Fibroblast of skin of scalp (primary cell): ENCODE measurements at places on chromosomes 11 and 22.

GRCh38 chr11:416757-417621, 2.2 kb upstream of the SIGIRR start:
- no peak for DNase-seq

DNA sequence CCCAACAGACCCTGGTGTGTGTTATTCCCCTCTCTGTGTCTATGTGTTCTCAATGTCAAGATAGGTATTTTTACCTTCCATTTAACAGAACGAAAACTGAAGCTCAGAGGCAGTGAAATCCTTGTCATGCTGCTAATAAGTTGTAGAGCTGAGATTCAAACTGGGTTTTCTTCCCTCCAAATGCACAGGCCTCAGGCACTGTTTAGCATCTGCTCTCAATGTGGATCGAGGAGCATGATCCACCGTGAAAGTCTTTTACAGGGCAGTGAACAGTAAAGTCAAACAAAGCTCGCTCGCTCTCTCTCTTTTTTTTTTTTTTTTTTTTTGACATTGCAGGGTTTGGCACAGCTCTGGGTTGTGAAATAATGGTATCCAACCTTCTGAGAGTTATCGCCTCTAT, 401.0 kb upstream of the SYN3 start:
- DNase-seq: no peak

GRCh38 chr11:83571302-83571701, 285.1 kb upstream of the CCDC90B start:
- peak; percentile 39 for DNase-seq

DNA sequence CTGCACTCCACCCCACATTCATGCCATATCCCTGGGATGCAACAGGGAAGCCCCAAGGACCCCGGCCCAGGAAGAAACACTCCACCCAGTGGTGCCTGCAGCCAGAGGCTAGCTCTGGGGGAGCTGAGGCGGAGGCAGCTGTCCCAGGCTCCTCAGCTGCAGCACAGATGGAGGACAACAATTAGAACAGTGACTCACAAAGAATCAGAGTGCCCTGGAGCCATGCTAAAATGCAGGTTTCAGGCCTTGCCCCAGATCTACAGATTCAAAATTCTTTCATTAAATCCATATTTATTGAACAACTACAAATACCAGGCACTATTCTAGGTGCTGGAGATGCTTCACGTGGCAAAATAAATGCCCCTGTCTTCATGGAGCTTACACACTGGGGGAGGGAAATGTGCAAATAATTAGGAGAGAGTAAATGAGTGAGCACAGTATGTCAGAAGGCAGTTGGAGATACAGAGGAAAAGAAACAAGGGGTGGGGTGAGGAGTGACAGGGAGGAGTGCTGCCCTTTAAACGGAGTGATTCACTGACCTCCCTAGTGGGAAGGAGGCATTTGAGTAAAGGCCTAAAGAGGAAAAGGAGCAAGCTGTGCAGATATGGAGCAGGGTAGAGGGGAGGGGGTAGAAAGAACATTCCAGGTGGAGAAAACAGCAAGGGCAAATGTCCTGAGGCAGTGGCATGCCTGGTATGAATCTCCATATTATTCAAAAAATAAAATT, 73.3 kb upstream of the CSNK2A3 start:
- peak; percentile 14 for DNase-seq

DNA sequence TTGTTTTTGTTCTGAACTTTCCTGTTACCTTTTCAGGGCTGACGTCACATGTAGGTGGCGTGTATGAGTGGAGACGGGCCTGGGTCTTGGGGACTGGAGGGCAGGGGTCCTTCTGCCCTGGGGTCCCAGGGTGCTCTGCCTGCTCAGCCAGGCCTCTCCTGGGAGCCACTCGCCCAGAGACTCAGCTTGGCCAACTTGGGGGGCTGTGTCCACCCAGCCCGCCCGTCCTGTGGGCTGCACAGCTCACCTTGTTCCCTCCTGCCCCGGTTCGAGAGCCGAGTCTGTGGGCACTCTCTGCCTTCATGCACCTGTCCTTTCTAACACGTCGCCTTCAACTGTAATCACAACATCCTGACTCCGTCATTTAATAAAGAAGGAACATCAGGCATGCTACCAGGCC, 3.5 kb upstream of the TSSC4 start:
- DNase-seq: no peak

- DNase-seq: no peak
Observed at GRCh38 chr11:67072295-67072694, 15.6 kb downstream of the RHOD start.

DNA sequence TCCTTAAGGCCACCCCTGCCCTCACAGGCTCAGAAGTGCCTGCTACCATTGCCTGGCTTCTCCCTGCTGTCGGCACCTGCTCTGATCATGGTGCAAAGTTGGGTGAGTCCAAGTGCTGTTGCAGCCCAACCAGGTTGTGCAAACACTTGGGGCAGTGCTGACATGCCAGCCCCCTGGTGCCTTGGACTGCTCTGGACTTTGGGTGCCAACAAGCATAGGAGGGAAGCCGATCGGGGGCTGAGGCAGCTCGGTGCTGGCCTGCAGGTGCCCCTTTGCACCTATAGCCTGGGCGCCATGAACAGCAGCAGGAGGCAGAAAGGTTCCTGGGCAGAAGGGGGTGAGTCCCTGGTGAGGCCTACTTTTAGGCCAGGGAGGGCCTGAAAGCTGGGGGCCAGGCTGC, 113.0 kb downstream of the ARHGAP20 start:
- DNase-seq: no peak

GRCh38 chr11:123407130-123407995, 22.7 kb upstream of the GRAMD1B start:
- DNase-seq: peak; percentile 62

DNA sequence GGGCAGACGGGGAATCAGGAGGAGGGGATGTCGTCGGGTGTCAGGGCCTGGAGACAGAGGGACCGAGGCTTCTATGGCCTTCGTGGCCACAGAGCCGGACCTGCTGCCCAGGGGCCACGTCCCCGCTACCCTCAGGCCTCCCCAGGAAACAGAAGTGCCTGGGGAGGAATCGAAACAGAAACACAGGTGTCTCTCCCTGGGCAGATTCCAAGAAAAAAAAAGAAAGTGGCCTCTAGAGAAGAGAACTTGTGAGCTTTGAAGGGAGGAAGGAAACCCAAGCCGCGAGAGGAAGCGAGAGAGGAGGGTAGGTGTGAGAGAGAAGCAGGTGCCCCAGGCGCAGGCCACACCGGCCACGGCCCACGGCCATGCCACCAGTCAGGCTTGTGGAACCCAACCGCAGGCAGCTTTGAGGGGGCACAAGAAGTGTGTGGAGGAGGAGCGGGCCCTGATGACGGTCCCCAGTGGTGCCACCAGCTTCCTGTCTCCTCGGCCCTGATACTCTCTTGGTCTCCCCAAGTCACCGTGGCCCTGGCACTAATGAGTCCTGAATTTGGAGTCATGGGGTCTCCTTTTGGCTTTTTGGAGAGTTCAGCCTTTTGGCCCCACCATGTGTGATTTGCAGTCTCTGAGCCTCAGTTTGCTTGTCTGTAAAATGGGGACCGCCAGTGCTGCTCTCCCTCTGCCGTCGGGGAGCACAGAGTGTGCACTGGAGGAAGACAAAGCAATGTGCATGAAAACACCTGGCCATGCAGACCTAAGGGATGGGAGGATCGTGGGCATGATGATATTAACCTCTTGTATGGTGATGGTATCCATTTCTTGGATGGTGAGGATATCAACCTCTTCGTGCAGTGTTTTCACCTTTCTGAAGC, 25.2 kb downstream of the LIF start:
- DNase-seq: no peak

GRCh38 chr22:23204125-23204488, 23.8 kb downstream of the BCR start:
- no peak for DNase-seq

DNA sequence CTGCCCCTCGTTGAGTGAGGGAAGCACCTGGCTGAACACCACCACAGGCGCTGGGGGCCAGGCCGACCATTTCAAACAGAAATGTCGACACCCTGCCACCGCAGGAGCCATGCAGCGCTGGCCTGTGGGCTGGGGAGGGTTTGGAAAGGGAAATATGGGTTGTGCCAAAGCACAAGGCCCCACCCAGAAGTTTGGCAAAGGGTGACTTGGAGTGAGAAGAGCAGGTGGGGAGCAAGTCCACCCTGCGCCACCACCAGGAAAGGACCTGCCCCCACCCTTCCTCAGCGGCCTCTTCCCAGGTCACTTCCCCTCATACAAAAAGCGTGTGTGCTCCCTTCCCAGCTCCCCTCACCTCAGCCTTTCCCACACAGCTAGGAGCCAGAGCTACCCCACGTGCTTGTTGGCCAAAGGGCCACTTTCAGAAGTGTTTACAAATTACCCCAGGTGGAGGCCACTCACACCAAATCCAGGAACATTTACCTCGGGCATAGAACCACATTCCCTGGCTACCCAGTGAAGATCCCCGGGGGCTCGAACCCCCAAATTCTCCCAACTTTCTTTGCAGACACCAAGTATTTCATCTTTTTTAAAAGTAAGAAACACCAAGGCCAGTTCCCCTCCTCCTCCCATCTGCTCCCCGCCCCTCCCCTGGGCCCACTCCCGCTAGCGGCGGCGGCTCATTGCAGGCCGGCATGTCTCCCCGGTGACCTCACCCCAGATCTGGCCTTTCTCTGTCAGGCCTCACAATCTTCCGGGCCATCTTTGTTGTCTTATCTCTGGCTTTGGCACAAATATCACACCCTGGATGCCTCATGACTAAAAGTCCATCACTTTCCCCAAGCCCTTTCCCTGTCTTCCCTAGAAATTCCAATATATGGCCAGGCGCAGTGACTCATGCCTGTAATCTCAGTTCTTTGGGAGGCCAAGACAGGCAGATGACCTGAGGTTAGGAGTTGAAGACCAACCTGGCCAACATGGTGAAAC, 20.5 kb upstream of the SCGB1A1 start:
- peak; percentile 69 for DNase-seq

DNA sequence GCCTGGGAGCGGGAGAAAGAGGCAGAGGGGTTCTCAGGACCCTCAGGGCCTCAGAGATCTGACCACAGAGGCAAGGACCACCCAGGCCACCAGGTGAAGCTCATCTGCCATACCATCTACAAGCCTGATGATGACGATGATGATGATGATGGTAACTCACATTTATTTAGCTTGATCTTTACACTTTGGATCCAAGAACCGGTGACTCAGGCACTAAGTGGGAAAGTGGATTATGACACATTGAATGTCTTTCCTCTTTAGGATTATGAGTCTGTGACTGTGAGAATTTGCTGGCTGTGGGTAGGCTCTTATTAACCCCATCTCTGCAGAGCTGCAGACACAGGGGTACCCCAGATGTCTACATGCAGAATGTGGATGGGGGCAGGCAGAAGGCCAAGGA, 110.3 kb downstream of the DSCAML1 start:
- no peak for DNase-seq

DNA sequence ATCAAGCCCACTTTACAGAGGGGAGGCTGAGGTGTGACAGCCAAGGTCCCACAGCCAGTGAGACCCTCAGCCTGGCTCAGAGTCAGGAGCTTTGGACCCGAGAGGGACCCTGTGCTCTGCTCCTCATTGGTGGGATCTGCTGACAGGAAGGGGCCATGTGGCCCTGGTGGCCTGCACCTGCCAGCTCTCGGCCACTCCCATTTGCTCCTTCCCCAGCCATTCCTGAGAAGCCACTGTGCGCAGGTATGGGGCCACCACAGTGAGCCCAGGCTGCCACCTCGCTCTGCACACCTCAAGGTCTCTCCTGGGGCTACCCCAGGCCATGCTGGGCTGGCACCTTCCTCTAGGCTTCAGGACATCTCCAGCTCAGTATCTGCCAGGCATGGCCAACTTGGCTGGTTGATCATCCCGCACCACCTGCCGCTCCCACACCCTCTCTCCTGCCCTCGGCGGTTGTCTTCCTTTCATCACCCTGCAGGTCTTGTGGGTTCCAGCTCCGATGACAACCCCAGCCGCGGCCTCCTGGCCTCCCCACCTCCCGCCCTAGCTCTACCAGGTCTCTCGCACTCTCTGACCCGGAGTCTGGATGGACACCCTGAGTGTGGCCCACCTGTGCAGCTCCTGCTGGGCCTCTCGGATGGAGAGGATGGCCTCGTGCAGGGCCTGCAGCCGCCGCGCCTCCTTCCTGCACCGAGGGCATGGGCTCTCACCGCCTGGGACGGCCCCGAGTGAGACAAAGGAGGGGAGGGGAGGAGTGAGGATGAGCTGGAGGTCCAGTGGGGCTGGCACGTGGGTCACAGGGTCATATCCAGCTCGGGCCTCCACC, 32.2 kb upstream of the CARS1 start:
- DNase-seq: no peak

DNA sequence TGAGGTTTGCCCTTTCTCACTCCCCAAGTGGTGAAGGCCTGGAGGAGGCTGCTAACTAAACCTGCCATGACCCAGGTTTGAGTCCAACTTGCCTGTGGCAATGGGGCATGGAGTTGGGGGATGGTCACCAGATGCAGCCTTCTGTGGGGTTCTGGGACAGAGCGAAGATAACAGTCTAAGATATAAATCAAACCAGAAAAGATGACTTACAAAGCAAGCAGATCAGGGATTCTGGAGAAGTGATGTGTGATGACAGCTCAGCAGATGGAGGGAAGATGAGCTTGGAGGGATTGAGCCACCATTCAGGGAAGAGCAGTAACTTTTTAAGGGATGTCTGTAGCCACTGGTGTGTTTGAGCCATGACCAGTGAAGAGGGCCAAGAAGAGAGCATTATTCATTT, 63.6 kb downstream of the MTNR1B start:
- DNase-seq: no peak

DNA sequence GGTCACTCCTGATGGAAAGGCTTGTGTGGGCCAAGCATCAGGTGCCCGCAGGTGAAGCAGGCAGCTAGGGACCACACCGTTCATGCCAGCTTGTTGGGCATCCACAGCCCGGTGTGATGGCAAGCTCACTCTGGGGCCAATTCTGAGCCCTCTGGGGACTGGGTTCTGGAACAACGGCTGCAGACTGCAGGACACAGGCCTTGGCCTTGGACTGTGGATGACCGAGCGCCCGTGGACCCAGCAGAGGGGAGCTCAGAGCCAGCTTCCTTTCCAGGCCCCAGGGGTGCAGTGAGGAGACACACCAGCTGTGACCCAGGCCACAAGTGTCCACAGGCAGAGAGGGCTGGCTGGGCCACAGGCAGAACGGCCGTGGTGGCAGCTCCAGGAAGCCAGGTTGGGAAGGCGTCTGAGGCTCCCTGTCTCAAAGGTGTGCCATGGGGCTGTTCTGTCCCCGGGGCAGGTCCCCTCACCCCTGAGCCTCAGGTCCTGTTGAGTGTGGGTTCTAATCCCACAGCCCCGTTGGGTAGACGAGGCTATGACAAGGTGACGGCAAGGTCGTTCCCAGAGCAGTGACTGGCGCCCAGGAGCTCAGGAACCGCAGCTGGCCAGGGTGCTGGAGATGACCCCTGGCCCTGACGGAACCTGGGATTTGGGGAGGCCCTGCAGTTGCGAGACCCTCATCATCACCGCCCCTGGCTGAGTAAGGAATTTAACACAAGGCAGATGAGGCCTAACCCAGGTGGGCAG, 1079.4 kb downstream of the BRD1 start:
- DNase-seq: no peak

DNA sequence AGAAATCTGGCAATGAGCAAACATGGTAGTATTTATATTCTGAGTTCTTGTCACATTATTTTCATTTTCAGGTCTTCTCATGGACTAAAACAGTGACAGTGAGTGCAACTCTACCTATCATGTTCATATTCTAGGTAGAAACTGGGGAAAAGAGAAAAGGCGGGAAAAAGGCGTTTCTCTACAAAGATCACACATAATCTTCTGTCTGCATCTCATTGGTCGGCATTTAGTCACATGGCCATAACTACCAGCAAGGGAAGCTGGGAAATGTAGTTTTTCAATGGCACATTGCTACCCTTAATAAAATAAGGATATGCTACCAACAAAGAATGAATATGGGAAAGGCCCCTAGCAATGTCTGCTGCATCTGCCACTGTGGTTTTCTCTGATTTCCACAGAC, 57.6 kb upstream of the B3GAT1 start:
- DNase-seq: no peak

GRCh38 chr22:25930788-25931310, 188.9 kb downstream of the MYO18B start:
- DNase-seq: no peak
